ENCODE measurements at places on chromosomes 3 and 15. TPM values are rescaled to one million over a fixed set of nuclear protein-coding genes. Genes with fewer than 3 reads are reported as not detected.
A peak's percentile ranks its signal among the peaks of the same experiment; 100 is the strongest.

Gene CLDN1
- total RNA-seq, result 1.4 TPM

Gene GOLGA8B
- 10.3 TPM for total RNA-seq

Gene TM4SF18
- 11.6 TPM for total RNA-seq

Gene AGBL1
- not detected for total RNA-seq

Gene SCN11A
- total RNA-seq, result not detected

Gene CCR9
- not detected for total RNA-seq

Gene IL12A
- total RNA-seq, result 0.32 TPM

Gene GABRR3
- total RNA-seq, result not detected

Gene WDR72
- 0.10 TPM for total RNA-seq

Gene SCG5
- total RNA-seq, result not detected

Gene FSD2
- 150 TPM for total RNA-seq

DNA sequence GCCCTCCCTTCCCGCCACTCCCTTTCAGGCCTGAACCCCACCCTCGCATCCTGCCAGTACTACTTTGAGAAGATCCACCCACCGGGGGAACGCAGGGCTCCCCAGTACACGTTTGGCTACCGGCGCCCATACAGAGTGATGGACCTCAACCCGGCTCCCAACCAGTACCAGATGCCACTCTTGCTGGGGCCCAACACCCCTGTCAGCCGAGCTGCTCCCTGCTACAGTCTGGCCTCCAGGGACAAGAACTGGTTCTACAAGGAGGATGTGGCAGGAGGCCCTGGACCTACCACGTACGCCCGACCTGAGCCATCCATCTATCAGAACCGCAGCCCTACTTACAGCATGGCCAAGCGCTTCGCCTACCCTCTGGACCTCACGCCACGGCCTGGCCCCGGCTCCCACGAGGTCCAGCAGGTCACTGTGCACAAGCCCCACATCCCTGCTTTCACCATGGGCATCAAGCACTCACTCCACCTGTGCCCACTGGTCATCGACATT, 14.4 kb upstream of the CSPG4 start:
- peak; percentile 19 for DNase-seq

- DNase-seq, result no peak
Observed at GRCh38 chr3:46416811-46417510, 9.9 kb downstream of the CCRL2 start.

GRCh38 chr3:53134631-53135232, 4.5 kb upstream of the RFT1 start:
- peak; percentile 79 for DNase-seq

GRCh38 chr3:194990454-194991337, 280.3 kb downstream of the XXYLT1 start:
- DNase-seq, result no peak

DNA sequence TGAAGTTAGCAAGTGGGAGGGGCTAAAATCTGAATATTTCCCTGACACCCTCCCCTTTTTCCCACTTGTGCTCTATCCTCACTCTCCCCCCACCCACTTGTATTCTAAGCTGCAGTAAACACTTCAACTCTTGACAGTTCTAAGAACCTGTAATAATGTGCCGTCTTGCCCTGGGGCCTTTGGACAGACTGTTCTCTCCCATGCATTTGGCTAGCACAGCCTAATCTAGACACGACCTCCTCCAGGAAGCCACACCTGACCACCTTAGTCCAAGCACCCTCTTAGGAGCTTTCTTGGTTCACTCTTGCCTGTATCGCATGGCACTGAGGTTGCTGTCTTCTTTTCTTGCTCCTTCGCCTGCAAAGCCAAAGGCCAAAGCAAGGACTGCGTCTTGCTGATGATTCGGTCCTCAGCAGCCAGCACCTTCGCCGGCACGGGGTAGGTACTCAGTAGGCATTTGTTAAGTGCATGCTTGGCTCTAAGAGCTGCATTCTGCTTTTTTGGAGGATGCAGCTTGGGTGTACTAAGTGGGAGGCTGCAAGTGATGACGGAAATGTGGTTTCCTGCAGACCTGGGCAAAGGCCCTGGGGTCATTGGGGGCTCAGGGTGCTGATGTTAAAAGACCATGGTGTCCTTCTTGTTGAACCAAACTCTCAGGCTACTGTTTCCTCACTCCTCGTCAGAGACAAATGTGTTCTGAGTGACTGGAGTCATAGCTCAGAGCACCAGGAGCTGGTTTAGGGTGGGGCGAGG, 2.0 kb upstream of the ZNF710 start:
- no peak for DNase-seq

DNA sequence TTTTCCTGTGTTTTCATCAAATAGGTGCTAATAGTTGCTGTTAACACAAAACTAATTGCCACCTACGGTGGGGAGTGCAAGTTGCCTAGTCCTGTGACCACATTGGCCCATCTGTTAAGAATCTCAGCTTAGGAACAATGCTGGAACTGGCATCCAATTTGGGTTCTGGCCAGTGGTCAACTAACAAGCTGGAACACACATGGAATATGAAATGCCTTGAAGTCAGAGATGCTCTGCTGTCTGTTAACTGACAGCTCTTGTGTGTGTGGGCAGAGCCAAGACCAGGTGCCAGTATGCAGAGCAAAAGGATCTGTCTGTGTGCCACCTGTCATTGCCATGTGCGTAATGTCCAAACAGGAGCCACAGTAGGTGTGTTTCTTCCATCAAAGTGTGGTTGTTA, 460.8 kb downstream of the ROBO2 start:
- no peak for DNase-seq

DNA sequence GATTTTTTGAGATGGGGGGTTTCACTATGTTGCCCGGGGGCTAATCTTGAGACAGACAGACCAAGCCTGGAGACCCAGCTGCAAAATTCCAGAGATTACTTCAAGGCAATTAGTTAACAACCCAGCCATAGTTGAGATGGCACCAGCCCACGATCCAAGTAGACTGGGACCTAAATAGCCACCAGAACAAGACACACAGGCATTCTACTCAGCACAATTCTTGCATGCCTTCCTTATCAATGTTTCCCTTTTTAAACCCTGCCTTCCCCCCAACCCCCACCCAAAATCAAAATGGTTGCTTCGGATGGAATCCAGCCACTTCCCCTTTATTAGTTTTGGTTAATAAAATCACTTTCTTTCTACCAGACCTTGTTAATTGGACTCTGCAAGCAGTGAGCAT, 28.6 kb downstream of the FAM240A start:
- no peak for DNase-seq

- no peak for DNase-seq
Observed at GRCh38 chr3:193843474-193844301, 250.7 kb downstream of the OPA1 start.

GRCh38 chr15:89196994-89197393, 24.4 kb downstream of the RLBP1 start:
- no peak for DNase-seq

DNA sequence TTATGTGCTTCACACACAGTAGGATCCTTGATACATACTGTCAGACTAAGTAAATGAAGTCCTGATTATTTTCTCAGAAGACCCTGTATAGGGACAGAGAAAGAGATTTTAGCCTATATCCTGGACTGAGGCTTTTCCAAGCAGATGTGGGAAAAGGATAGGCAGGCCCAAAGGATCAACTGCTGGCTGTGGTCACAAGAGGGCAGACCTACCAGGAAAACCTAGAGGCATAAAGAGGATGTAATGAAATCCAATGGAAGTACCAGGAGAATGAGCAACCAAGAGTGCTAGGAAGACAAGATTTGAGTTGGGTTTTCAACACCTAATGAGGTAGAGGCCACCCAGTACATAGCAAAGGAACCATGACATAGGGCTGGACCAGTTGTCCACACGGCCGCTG, 23.1 kb downstream of the DCLK3 start:
- DNase-seq, result no peak

DNA sequence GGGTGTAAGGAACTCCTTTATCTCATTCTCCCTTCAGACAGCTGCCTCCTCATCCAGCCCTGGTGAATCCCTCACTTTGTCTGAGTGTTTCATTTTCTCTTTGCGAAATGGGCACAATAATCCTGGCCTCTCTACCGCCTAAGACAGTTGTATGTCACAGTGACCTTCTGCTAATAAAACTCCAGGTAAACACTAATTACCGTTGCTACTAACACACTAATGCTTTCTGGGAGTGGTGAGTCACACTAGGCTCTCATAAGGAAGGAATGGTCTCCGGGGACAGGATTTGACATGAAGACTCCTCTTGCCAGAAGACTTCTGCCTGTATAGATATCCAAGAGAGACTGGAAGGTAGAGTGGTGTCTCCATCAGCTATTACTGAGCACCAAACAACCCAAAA, 71.7 kb upstream of the SNRK start:
- DNase-seq, result no peak

- DNase-seq, result peak; percentile 88
Observed at GRCh38 chr3:59857589-59858346, 807.9 kb upstream of the CFAP20DC start.

DNA sequence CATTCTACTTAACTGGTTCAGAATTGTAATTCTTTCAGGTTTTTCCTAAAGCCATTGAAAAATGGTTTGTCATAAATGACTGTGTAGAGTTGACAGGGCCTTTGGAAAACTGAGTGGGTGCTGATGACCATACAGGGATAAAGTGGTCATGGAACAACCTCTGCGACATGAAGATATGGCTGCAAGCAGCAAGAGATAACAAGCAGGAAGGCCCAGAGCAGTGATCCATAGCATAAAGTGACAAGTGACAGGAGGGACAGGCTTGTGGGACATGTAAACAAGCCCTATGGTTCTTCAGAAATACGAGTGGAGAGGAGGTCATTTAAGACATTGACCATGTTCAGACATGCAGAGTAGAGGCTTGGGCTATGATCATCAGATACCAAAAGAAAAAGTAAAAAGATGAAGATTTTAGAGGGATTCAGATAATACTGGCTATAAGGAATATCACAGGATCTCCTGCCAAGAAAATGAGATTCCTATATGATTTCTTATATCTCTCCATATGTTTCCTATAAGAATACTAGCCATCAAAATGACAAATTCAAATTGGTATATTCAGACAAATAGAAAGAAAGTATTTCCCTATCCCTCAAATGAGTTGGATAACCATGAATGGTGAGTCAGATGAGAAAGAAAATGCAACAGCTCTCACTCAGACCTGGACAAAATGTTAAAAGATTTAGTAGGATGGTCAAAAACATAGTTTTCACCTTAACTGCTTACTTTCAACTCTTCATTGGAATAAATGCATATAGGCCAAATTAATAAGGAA, 827.6 kb upstream of the CFAP20DC start:
- no peak for DNase-seq

GRCh38 chr3:44584646-44585501, at the start of gene ZNF660:
Gene ZNF660 (plus strand): TSS chr3:44584964. CDS start chr3:44594194, 9,230 bp downstream.
- DNase-seq, result peak; percentile 69

- DNase-seq, result no peak
Observed at GRCh38 chr15:63880744-63881143, 47.0 kb upstream of the HERC1 start.

DNA sequence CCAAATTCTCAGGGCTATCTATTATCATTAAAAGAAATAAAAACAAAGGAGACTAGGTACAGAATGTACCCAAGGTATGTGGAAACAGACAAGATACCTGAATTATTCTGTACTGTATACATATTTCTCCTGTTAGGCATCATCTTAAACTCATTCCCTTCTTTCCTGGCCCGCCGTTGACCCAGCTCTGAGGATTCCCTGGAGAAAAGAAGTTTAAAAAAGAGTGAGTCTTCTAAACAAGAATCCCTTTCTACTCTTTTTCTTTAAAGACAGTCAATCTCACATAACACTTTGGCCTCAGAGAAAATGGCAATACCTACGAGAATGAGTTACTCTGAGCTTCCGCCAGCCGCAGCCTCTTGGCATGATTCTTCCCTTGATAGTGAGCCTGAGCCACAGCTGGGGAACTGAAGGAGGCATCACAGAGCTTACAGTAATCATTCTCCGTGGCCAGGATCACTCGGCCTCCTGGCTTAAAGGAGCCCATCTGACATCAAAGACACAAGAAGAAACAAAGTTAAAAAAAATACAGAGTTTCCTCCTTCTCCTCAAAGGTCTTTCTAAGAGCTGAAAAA, 44.2 kb downstream of the ZMAT3 start:
- peak; percentile 35 for DNase-seq

GRCh38 chr3:126654571-126655383, at the start of gene TXNRD3:
Gene TXNRD3 (minus strand): TSS chr3:126655124.
- peak; percentile 92 for DNase-seq

GRCh38 chr15:80609091-80609490, 86.0 kb upstream of the ABHD17C start:
- DNase-seq, result no peak

GRCh38 chr3:21860657-21861056, 109.6 kb upstream of the ZNF385D start:
- no peak for DNase-seq

DNA sequence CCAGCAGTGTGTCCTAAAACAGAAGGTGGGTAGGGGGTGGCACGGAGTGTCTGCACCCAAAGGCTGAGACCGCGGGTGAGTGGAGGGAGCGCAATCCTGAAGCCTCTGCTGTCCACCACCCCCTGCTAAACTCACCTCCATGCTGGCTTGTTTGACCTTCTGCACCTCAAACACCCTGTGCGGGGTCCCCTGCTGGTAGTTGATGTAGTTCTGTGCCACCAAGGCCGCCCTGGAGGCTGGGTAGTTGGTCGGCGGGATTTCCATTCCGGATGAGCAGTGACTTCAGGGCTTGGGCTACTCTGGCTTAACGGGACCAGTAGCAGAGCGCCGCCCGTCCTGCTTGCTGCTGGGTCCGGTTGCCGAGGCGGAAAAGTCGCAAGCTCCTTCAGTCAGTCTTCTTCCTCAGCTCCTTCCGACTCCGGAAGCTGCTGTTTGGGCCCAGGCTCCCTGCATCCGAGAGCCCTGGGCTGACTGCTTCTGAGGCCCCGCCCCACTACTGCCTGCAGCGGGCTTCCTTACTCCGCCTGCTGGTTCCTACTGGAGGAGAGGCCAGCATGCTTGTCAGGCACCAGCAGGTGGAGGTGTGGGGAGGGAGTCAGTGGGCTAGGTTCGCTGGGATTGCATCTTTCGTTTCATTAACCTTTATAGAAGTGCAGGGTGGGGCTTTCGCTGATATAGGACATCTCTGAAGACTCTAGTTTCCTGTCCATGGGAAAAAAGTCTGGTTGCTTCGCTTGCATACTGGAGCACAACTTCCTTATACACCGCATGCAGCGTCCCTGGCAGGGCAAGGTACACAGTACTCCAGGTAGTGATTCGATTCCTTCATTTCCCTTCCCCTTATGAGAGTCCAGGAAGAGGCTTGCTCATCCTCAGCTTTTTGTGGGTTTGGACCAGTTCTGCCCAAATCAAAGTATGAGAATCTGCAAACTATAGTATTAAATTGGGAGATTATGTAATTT, at the start of gene LXN:
Gene LXN (minus strand): TSS at position 434 of the 962 bp plus-strand sequence. CDS start 170 bp downstream, at position 264.
- DNase-seq, result peak; percentile 87

- DNase-seq, result no peak
Observed at GRCh38 chr3:195609229-195609628, 25.5 kb upstream of the APOD start.
